ENCODE measurements at places on chromosomes 3 and 15. TPM values are rescaled to one million over a fixed set of nuclear protein-coding genes. Genes with fewer than 3 reads are reported as not detected.

Gene RPL35A
- total RNA-seq, result 907 TPM

Gene PCLAF
- total RNA-seq, result 7.5 TPM

DNA sequence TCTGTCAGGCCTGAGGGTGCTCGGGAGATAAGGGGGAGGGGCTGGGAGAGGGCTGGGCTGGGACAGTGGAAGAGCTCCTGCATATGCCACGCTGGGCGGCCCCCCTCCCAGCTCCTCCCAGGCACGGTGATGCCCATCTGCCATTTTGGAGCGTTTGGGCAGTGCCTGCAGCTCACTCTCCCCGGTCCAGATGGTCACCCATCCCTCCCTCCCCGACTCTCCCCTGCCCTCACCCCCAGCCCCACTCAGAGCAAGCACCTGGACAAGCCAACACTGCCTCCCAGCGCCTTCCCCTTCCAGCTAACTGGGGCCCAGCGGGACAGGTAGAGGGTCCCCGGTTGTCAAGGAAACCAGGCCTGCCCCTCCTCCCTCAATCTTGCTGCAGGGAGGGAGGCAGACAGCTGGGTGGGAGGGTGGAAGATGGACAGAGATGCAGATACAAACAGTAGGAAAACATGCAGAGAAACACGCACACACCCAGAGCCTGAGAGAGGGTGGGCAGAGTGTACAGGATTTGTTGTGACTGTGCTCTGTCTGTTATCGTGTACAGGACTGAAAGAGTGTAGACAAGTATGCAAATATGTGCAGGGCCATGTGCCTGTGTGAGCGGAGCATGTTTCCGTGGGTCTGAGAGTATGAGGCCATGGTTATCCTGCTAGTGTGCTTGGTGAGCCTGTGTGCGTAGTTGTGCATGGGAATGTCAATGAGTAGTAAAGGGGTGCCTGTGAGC is 17.5 kb upstream of the CORO2B start:
- no peak overlapping the region for H3K4me3 ChIP-seq
- no peaks in the 10 kb centered on the region for H3K36me3 ChIP-seq
- H3K4me1 ChIP-seq, result no peaks in the 10 kb centered on the region
- H3K27ac ChIP-seq, result no peak overlapping the region
- peaks cover 9% of the 10 kb centered on the region for H3K27me3 ChIP-seq

DNA sequence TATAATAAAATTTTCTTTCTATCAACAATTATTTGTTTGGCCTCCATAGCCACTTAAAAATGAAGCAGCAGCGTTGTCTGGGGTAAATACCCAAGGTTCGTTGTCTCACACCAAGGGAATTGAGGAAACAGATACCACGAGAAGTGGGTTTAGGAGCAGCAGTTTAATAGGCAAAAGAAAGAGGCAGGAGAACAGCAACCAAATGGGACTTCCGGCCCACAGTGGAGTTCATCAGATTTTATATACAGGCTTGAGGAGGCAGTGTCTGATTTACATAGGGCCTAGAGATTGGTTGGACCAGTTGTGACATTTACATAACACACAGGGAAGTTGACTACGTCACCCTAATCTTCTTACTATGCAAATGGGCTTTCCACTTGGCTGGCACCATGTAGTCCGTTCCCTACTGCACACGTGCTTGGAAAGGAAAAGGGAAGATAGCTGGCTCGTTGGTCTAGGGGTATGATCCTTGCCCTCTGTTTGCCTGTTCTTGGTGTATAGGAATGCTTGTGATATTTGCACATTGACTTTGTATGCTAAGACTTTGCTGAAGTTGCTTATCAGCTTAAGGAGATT is 61.5 kb upstream of the SETMAR start:
- no peaks in the 10 kb centered on the region for H3K27me3 ChIP-seq
- DNase-seq, result no peak
- no peak overlapping the region for H3K27ac ChIP-seq
- H3K4me1 ChIP-seq, result no peaks in the 10 kb centered on the region

DNA sequence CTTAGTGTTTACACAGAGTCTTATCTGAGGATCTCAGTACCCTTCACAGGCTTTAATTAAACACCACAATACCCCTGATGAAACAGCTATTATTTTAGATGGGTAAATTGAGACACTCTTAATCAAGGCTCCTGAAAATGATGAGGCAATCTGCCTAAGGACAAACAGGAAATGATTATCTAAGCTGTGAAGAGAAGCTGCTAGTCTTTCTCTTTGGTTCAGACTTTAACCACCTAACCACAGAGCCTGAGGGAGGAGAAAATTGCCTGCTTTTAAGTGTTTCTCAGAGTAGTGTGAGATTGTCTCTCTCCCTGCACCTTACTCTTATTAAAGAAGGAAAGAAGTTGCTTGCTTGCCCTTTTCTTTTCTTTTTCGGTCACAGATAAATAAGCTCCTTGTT is 364.3 kb upstream of the ADAMTS9 start:
- H3K36me3 ChIP-seq, result no peaks in the 10 kb centered on the region
- H3K27ac ChIP-seq, result no peak overlapping the region
- no peak overlapping the region for H3K4me3 ChIP-seq
- H3K27me3 ChIP-seq, result no peaks in the 10 kb centered on the region
- DNase-seq, result no peak

- no peak for DNase-seq
- no peak overlapping the region for H3K27ac ChIP-seq
- H3K36me3 ChIP-seq, result no peaks in the 10 kb centered on the region
- no peaks in the 10 kb centered on the region for H3K27me3 ChIP-seq
- peaks cover 20% of the 10 kb centered on the region for H3K4me1 ChIP-seq
- no peak overlapping the region for H3K4me3 ChIP-seq
Measured at GRCh38 chr15:67076147-67076843, 10.9 kb downstream of the SMAD3 start.

DNA sequence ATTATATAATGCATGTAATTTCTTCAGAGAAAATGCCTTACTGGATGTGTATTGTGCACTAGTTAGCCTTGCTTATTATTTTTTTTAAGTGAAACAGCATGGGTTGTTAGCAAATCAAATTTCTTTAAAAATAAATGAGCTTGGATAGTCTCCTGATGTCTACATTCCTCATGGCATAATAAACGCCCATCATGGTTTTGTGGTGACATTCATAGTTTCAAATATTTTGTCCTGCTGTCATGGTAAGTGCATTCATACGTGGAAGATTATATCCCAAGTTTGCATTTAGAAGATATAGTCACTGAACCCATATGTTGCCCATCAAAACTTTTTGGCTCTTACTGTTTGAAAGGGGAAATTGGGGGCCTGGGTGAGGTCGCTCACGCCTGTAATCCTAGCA is 130.7 kb downstream of the ALCAM start:
- DNase-seq, result no peak
- no peak overlapping the region for H3K4me3 ChIP-seq
- no peak overlapping the region for H3K27ac ChIP-seq

- DNase-seq, result no peak
- H3K27ac ChIP-seq, result no peak overlapping the region
- peaks cover 26% of the 10 kb centered on the region for H3K27me3 ChIP-seq
- H3K4me3 ChIP-seq, result no peak overlapping the region
- no peaks in the 10 kb centered on the region for H3K36me3 ChIP-seq
Measured at GRCh38 chr3:24498391-24498790, 3.7 kb upstream of the THRB start.

GRCh38 chr3:37905987-37906674 is 44.5 kb downstream of the CTDSPL start:
- DNase-seq, result peak; percentile 45
- H3K27ac ChIP-seq, result peak overlapping the region; percentile 89
- no peaks in the 10 kb centered on the region for H3K36me3 ChIP-seq

DNA sequence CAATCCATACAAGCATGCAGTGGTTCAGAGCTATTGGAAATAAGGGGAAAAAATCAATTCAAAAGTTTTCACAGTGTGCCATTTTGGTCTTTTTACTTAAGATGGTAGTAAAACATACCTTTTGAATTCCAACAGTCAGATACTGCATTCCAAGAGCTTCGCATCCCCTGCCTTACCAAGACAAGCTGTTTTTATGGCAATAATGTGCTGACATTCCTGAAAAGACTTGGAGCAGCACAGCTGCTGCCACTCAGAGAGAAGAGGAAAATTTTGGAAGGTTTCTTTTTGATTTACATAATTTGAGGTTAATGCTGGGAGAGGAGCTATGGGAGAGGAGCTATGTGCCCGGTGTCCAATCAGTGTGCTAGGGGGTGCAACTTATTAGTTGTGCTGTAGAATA is 148.3 kb downstream of the FEZF2 start:
- peaks cover 7% of the 10 kb centered on the region for H3K4me1 ChIP-seq
- H3K27me3 ChIP-seq, result no peaks in the 10 kb centered on the region
- H3K4me3 ChIP-seq, result no peak overlapping the region
- H3K36me3 ChIP-seq, result no peaks in the 10 kb centered on the region
- no peak overlapping the region for H3K27ac ChIP-seq
- DNase-seq, result no peak

DNA sequence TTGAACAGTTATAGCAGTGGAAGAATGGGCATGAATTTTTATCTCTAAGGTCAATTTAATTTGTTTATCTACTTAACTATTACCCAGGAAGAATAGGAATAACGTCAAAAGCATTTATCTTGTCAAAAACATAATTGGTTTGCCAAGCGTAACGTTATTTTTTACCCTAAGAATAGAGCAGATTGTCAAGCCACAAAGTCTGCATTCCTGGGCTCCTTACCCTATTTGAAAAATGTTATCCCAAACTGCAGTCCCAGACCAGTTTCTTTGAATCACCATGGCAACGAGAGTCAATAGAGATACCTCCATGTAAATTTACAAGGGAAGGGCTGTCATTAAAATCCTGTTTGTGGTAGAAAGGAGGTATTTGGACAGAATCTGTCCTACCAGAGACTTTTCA is 61.1 kb downstream of the CPNE4 start:
- no peaks in the 10 kb centered on the region for H3K27me3 ChIP-seq
- no peak overlapping the region for H3K4me3 ChIP-seq
- H3K4me1 ChIP-seq, result peaks cover 3% of the 10 kb centered on the region

Data from cardiac muscle cell (in vitro differentiated cells and primary cell).